ENCODE measurements at places on chromosomes 3 and 15. TPM values are rescaled to one million over a fixed set of nuclear protein-coding genes. Genes with fewer than 3 reads are reported as not detected.

Gene ASB14
- total RNA-seq = not detected

Gene FOXL2
- total RNA-seq = not detected

Gene DRD3
- not detected for total RNA-seq

Gene ZMYND10
- 0.33 TPM for total RNA-seq

- no peak for DNase-seq
Measured at GRCh38 chr3:152322756-152323155, 54.0 kb downstream of the MBNL1 start.

DNA sequence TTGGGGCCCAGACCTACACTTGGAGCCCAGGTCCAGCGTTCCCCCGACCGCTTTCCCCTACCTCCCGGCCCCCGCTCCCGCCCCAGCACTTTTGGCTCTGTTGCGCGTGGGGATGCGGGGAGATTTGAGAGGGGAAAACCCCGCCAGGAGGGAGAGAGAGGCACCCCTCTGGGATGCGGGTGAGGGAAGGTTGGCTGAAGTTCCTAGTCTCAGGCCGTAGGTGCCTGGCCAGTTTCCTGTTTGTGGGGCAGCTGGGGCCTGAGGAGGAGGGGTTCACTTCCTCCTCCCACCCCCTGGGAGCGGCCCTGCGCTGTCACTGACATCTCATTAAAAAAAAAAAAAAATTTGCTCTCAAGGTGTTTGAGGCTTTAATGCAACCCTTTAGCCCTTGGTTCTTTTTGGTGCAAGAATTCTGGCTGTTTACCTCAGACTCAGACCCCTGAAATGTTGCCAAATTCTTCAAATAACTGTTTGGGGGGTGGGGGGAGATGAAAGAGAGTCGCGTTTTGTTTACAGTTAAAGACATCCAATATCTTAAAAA, 2.6 kb downstream of the FAM43A start:
- DNase-seq = no peak

- no peak for DNase-seq
Measured at GRCh38 chr3:131658115-131658514, 155.3 kb upstream of the MRPL3 start.

DNA sequence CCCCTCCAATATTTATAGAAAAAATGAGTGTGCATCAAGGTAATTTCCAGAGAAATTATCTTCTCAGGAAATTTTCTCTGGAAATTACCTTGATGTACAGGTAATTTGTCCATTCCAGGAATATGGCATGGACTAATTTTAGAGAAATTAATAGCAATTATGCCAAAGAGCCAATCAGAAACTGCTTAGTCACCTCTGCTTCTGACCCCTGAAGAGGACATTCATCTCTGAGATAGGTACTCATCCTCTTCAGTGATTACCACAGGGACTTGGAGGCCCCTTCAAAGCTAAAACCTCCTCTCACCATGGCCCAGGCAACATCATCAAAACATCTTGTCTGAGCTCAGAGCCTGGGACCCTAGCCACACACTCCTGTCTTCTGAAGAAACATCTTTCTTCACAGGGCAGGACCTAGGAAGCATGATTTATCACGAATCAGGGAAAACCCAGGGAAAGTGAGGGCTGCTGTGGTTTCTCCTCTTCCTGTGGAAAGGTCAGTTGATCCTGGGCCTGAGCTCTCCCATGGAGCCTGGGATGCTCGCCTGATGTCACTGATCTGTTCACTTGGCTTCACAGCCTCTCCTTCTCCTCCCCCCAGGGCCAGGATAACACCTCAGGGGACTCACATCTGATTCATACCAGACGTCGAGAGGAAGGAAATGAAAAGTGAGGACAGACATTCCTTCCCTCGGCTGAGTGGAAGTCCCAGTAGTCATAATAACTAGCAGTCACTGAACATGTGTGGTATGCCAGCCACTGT, 210.5 kb downstream of the DTWD1 start:
- no peak for DNase-seq

GRCh38 chr15:93042691-93043378, 46.2 kb downstream of the RGMA start:
- no peak for DNase-seq

DNA sequence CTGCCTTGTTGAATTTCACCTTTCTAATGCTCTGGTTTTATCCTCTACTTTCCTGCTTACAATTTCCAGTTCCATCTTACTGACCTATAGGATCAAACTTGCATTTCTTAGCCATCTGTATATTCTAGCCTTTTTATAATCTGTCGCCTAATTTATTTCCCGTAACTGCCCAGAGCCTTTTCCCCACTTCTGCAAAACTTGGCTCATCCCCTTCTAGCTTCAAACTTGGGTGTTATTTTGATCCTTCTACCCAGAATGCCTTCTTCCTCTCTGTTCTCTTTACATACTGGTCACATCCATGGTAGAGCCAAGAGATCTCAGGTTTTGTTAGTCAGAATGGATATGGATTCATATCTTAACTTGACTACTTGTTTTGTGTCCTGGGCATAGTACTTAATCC, 2.6 kb downstream of the SACM1L start:
- DNase-seq = no peak

DNA sequence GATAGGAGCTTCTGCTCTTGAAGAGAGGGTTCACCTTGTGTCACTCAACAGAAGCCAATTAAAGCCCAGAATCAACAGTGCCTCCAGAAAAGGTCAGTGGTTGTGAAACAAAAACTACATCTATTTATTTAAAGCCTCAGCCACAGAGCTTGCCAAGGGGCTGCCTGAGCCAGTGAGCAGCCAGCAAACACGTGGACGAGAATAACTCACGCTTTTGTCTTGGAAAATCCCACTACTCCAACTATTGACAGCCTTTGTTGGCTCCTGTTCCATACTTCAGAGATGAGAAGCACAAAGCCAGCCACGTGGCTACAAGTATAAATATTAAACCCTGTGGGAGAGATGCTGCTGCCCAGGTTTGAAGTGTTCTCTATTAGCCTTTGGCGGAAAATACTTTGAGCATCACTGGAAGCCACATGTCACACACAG, 10.3 kb downstream of the GPR156 start:
- DNase-seq = peak; percentile 68

DNA sequence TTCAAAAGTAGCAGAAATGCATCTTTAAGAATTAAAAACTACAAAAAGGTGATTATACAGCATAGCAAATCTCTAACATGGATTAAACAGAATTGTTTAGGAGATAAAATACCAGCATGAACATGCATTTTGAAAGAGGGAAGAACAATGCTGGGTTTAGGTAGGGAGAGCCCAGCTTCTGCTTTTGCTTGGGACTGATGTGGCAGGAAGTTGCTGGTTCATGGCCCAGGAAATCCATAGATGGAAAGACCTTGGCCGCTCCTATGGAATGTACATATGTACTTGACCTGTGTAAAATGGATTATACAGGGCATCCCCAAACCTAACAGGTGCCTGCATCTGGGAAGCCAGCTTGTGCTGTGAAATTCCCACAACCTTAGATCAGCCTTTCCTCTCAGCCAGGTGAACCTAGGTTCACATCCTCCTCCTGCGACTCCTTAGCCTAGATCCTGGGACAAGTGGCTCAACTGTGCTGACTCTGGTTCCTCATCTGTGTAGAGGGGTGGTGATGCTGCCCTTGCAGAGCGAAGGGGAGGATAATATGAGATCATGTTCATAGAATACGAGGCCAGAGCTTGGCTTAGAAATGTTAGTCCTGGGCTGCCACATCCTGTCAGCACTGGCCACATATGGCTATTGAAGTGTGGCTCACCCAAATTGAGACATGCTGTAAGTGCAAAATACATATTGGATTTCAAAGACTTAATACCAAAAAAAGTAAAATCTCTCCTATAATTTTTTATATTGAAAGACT, 47.0 kb upstream of the PLXNA1 start:
- DNase-seq = no peak

- DNase-seq = no peak
Measured at GRCh38 chr3:39065197-39065596, 13.4 kb downstream of the WDR48 start.

DNA sequence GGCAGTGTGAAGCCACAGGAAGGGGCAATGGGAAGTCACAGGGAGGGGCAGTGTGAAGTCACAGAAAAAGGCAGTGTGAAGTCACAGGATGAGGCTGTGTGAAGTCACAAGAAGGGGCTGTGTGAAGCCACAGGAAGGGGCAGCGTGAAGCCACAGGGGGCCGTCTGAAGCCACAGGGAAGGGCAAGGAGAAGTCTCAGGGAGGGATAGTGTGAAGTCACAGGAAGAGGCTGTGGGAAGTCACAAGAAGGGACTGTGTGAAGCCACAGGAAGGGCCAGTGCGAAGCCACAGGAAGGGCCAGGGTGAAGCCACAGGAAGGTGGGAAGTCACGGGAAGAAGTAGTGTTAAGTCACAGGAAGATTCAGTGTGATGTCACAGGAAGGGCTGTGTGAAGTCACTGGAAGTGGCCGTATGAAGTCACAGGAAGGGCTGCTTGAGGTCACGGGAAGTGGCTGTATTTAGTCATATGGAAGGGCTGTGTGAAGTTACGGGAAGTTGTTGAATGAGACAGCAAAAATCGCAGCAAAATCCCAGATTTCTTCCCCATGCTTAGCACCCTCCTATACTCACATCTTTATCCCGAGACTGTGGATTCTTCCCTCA, 38.6 kb downstream of the GASK1A start:
- no peak for DNase-seq

DNA sequence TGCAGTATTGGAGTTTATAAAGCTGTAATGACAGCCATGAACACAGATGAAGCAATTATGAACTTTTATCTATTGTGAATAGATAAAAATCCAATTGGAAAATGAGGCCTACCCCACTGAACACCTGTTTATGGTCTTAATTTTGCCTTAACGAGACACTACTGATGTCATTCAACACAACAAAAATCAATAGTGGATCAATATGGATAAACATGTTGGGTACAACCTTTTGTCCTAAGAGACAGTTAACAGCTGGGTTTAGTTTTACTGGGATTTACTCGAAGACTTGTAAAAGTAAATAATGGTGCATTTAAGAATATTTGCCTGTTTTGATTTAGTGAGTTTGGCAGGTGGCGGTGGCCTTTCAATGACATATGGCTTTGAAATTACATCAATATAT, 217.8 kb downstream of the NR1D2 start:
- no peak for DNase-seq

- peak; percentile 20 for DNase-seq
Measured at GRCh38 chr15:67914537-67915460, 75.0 kb upstream of the RNU6-1 start.

DNA sequence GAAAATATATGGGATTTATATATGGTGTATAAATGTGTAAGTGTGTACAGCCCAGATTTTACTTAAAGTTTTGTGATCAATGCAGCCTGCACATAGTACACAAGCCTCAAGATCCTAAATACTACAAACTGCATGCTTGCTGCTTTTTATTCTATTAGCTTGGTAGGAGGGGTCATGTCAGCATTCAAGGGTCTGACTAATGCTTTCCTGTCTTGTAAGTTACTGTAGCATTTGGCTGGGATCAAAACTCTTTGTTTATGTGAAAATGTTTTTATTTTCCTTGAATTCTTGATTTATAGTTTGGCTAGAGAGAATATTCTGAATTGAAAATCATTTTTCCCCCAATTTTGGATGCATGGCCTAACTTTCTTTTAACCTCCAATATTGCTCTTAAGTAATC, 370.9 kb downstream of the NSUN3 start:
- no peak for DNase-seq

DNA sequence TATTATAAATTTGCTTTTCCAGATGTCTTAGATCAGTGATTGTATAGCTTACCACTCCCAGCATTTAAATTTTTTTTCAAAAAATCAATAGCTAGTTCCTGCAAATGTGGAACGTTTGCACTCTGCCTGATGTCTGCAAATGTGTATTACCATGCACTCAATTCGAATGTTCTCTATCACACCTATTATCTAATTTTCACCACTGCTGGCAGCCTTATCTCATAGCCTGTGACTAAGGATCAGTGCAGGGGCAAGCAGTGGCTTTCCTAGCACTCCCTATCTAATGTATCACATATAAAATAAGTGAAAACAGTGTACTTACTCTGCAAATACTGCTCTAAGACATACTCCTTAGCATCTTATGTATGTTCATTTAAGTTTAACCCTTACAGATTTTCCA, 196.3 kb upstream of the PLSCR5 start:
- no peak for DNase-seq

GRCh38 chr3:12265508-12265907, 23.4 kb upstream of the PPARG start:
- DNase-seq = no peak

DNA sequence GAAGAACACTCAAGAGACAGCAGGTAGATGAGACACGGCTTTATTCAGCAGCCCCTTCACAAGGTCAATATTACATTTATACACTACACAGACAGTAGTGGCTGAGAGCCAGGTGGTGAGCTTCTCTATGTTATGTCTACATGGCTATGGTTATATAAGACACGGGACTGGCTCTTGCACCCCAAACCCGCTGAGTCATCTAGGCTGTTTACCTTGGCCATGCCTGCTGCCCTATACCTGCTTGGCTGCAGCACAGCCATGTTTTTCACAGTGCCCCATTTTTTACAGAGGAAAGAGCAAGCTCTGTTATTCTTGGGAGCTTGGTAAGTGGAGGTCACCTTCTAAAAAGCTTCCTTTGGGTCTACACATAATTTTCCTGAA, 231.6 kb downstream of the IGSF11 start:
- no peak for DNase-seq

Data from right lobe of liver (tissue), 6 donors.